ENCODE measurements at places on chromosomes 12 and 14.

DNA sequence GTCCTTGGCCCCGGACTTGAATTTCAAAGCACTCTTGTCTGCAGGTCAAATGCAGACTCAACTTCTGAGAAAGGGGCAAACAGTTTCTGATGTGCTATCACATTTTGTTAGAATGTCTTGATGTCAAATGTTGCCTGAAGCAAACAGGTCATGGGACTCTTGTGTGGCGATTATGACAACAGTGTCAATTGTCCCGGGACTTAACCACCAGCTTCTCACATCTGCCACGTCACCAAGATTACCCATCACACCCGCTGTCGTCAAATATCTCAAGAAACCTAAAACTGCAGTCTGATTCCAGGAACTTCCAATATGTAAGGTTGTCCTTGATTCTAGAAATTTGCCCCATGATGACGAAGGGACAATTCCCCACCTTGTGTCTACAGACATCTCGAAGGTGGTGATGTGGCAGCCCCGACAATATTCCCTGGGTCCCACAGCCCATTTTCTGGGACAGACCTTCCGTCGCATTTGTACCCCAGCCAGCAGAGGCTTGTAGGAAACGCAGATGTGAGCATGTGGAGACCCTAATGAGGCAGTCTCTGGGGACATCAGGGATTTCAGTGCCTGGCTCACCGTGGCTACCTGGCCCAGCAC, 21.3 kb downstream of the LRTM2 start:
- DNase-seq, result peak; percentile 1

GRCh38 chr14:74571441-74571841, 40.6 kb downstream of the LTBP2 start:
- peak; percentile 42 for DNase-seq

- no peak for DNase-seq
Observed at GRCh38 chr14:50957296-50957695, 13.0 kb upstream of the PYGL start.

GRCh38 chr14:20836668-20837338, 34.2 kb upstream of the RNASE1 start:
- no peak for DNase-seq

- no peak for DNase-seq
Observed at GRCh38 chr14:68305738-68306137, 486.2 kb downstream of the RAD51B start.

DNA sequence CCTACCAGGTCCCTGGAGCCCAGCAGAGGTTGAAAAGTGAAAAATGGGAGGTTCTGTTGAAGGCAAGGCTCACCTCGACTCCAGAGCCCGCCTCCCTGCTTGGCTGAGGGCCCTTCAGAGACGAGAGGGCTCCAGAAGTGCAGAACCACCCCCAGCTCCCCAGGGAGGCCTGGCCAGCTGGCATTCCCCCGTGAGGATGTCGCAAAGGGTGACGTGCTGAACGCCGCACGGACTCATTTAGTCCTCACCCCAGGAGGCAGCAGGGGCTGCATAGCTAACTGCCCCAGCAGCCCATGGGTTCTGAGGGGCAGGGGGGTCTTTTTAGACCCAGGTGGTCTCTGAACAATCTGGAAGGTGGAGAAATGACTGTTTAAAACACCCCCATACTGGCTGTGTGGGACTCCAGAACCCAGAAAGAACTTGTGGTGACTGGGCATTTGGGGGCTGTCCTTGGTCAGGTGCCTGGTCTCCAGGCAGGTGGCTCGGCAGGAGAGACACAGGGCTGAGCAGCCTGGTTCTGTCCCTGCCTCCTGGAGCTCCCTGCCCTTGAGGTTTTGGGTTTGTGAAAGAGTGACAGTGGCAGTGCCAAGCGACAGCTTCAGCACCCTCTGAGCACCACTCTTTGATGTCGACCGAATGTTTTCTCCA, 32.0 kb downstream of the ANAPC7 start:
- DNase-seq, result peak; percentile 85

DNA sequence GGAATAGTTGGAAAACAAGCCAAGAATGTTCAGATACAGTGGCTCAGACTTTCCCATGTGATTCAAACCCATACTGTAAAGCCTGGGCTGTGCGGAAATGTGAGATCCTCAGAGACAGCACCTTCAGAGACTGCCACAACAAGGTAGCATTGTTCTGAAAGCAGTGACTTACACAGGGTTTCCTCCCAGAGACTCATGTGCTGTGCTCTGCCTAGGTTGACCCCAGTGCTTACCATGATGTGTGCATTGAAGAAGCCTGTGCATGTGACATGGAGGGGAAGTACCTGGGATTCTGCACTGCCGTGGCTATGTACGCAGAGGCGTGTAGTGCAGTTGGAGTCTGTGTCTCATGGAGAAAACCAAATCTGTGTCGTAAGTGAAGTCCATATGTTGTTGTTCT, 219.4 kb downstream of the LRRK2 start:
- DNase-seq, result no peak

DNA sequence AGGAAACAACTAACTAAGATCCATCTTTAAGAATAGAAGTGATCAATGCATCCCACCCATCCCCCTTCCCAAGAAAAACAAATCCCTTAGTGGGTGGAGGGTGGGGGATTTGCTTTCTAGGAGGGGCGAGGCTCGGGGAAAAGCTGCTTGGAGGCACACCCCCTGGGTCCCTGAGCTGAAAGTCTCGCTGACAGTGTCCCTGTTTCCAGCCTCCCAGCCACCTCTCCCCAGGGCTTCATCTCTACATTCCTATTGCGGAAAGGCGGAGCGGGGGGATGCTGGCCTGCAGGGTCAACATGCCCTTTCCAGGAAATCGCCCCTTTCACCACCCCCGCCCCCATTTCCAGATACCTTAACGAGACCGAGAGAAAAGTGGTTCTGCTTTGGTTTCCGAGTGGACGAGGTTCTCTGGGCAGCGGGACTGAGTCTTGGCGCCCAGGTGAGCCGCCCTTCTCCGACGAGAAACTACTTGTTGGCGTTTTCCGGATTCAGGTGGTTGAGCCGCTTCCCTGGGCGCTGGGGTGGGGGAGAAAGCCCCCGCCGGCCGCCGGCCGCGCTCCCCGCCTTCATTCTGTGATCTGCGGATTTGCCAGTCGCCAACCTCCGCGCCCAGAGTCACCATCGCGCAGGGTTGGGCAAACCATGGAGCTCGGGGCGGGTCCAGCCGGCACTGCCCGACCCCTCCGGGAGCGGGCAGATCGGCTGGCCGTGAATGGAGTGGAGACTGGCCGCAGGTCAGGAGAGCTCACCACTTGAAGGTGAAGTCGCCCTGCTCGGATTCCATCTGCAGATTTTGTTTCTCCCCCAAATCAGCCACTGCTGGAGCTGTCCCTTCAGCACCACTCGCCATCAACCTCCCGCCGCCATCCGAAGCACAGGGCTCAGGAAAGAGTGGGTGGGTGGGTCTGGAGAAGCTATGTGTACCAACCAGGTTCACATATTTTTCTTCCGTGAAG, 505 bp downstream of the KCNC2 start:
- DNase-seq, result peak; percentile 62

All from spleen (tissue), 13 donors.